ENCODE measurements at places on chromosomes 11 and 22.

- no peak for ATAC-seq
Observed at GRCh38 chr11:32012049-32012448, 78.8 kb upstream of the RCN1 start.

- no peak for ATAC-seq
Observed at GRCh38 chr22:45261407-45262088, 20.9 kb upstream of the KIAA0930 start.

GRCh38 chr11:1162138-1162475 is 4.4 kb downstream of the MUC5AC start:
- ATAC-seq: no peak

- peak; percentile 98 for ATAC-seq
Observed at GRCh38 chr11:83292709-83293456, 6.7 kb upstream of the CCDC90B start.

GRCh38 chr11:34346551-34346950 is 11.3 kb downstream of the ABTB2 start:
- ATAC-seq: no peak

DNA sequence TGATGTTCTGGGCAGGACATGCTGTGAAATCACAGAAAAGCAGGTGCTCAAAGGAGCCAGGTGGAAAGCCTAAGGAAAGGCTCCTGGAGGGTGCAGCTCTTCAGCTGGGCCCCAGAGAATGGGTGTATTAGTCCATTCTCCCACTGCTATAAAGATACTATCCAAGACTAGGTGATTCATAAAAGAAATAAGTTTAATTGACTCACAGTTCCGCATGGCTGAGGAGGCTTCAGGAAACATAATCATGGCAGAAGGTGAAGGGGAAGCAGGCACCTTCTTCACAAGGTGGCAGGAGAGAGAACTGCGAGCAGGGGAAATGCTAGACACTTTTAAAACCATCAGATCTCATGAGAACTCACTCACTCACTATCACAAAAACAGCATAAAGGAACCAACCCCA is 43.1 kb upstream of the DEUP1 start:
- no peak for ATAC-seq

DNA sequence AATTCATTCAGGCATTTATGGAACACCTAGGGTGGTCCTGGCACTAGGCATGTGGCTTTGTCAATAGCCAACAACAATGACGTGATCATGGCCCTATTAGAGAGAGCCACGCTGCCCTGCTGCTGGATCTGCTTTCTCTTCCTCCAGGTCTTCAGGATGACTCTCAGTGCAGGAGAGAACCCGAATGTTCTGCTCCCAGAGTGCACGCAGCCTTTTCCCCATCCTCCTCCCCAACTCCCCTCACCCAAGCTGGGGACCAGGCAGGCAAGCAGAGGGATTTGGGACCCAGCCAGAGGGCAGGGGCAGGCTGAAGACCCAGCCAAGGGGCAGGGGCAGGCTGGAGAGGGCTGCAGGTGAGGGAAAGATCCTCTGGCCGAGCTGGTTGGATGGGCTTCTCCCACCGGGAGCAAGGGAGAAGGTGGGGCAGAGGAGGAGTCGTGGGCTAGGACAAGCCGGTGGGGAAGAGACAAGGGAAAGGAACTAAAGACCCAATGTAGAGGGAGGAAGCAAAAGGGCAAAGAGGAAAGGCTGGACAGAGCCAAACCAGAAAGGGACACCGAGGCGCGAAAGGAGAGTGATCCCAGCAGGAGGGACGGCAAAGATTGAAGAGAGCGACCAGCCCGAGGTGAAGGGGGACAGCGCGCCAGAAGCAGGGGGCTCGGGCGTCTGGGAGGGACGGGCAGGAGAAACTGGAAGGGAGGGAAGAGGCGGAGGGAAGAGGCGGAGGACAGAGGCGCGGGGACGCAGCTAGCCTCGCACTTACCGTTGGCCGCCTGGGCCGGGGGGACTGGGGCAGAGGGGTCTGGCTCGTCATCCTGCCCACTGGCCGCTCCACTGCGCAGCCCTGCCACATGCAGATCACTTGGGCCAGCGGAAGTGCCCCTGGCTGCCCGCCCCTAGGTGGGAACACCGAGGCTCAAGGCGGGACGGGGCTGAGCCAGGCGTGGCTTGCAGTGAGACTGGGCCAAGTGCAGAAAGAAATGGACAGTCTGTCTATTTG is at the start of gene KCTD14:
Gene KCTD14, minus strand, starts transcription at position 880 of the 1,000 bp plus-strand sequence. Its CDS starts 27 bp downstream, at position 853.
- no peak for ATAC-seq

GRCh38 chr11:24598641-24599040 is 101.8 kb downstream of the LUZP2 start:
- no peak for ATAC-seq

GRCh38 chr22:49787861-49788260 is 39.8 kb downstream of the BRD1 start:
- no peak for ATAC-seq

- ATAC-seq: peak; percentile 68
Observed at GRCh38 chr11:126282361-126282735, 545 bp upstream of the TIRAP start.

GRCh38 chr11:125990244-125990643 is 44.4 kb downstream of the VSIG10L2 start:
- peak; percentile 71 for ATAC-seq

GRCh38 chr11:102251423-102251822 is 65.9 kb upstream of the BIRC3 start:
- ATAC-seq: no peak

DNA sequence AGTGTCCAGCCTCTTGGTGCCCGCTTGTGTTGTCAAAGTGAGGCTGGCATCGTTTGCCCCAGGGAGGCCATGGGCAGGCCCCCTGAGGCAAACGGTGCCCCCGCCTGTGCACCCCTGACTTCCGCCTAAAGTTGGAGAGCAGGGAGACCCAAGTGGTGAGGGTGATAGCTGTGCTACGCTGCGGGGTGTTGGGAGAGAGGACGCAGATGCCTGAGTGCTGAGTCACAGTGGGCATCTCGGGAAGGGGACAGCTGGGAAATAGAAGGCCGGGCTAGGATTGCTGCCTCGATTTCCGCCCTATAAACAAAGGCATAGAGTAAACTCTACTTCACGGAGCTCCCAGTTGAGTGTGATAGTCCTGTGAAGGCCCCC is 5.8 kb downstream of the GRIK4 start:
- ATAC-seq: no peak
